A549 treated with ZK216348 at 1 μM for 4 hours (cell line): ENCODE measurements at places on chromosomes 12 and 14. TPM values are rescaled to one million over a fixed set of nuclear protein-coding genes. Genes with fewer than 3 reads are reported as not detected.

TAS2R42 gene
- not detected in 5 replicates for total RNA-seq

PMCH gene
- not detected in 5 replicates for total RNA-seq

IGFBP6 gene
- total RNA-seq: 122 to 254 TPM (median 227 TPM) in 5 replicates

LRP1-AS gene
- not detected in 5 replicates for total RNA-seq

MRPL52 gene
- 143 to 223 TPM (median 180 TPM) in 5 replicates for total RNA-seq

OTX2 gene
- not detected in 5 replicates for total RNA-seq

MUCL1 gene
- total RNA-seq: not detected in 5 replicates

NT5DC3 gene
- total RNA-seq: 10.3 to 14.9 TPM (median 12.6 TPM) in 5 replicates

TRAF3 gene
- 20.9 to 25.8 TPM (median 22.6 TPM) in 5 replicates for total RNA-seq

KRT78 gene
- total RNA-seq: 0.24 TPM in 1 of 5 replicates, not detected in the others

ACRBP gene
- total RNA-seq: 0.29 to 0.48 TPM (median 0.38 TPM) in 4 of 5 replicates, not detected in the other

FRS2 gene
- 7.6 to 13.7 TPM (median 10.7 TPM) in 5 replicates for total RNA-seq

IFI27L2 gene
- total RNA-seq: 46.1 to 56.7 TPM (median 53.0 TPM) in 5 replicates

CCDC77 gene
- 12.9 to 15.3 TPM (median 13.1 TPM) in 5 replicates for total RNA-seq

EFCAB11 gene
- total RNA-seq: 10.6 to 19.0 TPM (median 14.0 TPM) in 5 replicates

OR11H7 gene
- total RNA-seq: not detected in 5 replicates

UNC79 gene
- 0.01 to 0.04 TPM in 2 of 5 replicates, not detected in the others for total RNA-seq

RERG gene
- total RNA-seq: 0.17 to 0.44 TPM (median 0.26 TPM) in 5 replicates

CLECL1 gene
- total RNA-seq: not detected in 5 replicates

ABCC9 gene
- not detected in 5 replicates for total RNA-seq

HOTAIR gene
- total RNA-seq: 0.16 to 0.33 TPM (median 0.25 TPM) in 4 of 5 replicates, not detected in the other

CD4 gene
- not detected in 5 replicates for total RNA-seq

CLBA1 gene
- 13.3 to 17.7 TPM (median 17.1 TPM) in 5 replicates for total RNA-seq

CLEC4D gene
- total RNA-seq: not detected in 5 replicates

TRHDE gene
- 0.18 to 0.21 TPM (median 0.19 TPM) in 3 of 5 replicates, not detected in the others for total RNA-seq

ACOT4 gene
- total RNA-seq: 1.9 to 2.4 TPM (median 2.0 TPM) in 5 replicates

SMOC1 gene
- 15.9 to 25.5 TPM (median 19.2 TPM) in 5 replicates for total RNA-seq

ASCL1 gene
- not detected in 5 replicates for total RNA-seq

GDF3 gene
- total RNA-seq: not detected in 5 replicates

NPAS3 gene
- not detected in 5 replicates for total RNA-seq

ARG2 gene
- 1.4 to 2.6 TPM (median 2.2 TPM) in 5 replicates for total RNA-seq

KRT79 gene
- total RNA-seq: 0.09 TPM in 1 of 5 replicates, not detected in the others
